ENCODE measurements at places on chromosomes 2 and 18. TPM values are rescaled to one million over a fixed set of nuclear protein-coding genes. Genes with fewer than 3 reads are reported as not detected.

- H3K27me3 ChIP-seq: no peaks in the 10 kb centered on the region
- no peak overlapping the region for H3K4me3 ChIP-seq
- no peaks in the 10 kb centered on the region for H3K36me3 ChIP-seq
These were observed 69.0 kb downstream of the IL1R2 start for GRCh38 chr2:102060792-102061191.

DNA sequence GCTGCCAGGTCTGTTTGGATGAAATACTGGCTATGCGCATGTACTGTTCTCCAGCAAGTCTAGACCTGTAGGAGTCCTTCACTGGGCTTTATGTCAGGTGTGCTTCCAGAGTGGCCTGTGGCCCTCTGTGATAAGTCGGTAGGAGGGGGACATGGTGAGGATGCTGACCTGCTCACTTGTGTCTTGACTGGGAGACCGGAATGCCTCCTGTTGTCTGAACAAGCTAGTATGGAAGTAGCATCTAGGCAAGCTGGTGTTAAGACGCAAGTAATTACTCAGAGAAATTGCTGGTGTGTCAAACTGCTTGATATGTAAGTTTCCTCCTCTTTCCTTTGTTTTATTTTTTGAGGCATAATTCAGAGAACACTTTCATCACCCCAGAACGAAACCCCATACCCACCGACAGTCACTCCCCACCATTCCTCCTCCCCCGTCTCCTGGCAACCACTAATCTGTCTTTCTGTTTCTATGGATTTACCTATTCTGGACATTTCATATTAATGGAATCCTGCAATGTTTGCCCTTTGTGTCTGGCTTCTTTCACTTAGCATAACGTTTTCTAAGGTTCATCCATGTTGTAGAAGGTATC is 76.4 kb downstream of the TMEM247 start:
- H3K27ac ChIP-seq: peak overlapping the region; percentile 94
- no peak for DNase-seq
- no peaks in the 10 kb centered on the region for H3K27me3 ChIP-seq
- no peak overlapping the region for H3K4me3 ChIP-seq
- H3K4me1 ChIP-seq: peaks cover 54% of the 10 kb centered on the region
- H3K36me3 ChIP-seq: peaks cover 8% of the 10 kb centered on the region

The RGPD4 gene
- total RNA-seq: not detected

- peaks cover 100% of the 10 kb centered on the region for H3K27me3 ChIP-seq
- DNase-seq: no peak
- H3K4me3 ChIP-seq: no peak overlapping the region
- no peak overlapping the region for H3K27ac ChIP-seq
- H3K36me3 ChIP-seq: no peaks in the 10 kb centered on the region
- no peaks in the 10 kb centered on the region for H3K4me1 ChIP-seq
These were observed 1.7 kb upstream of the SKOR2 start for GRCh38 chr18:47253101-47253654.

The RUFY4 gene
- not detected for total RNA-seq

DNA sequence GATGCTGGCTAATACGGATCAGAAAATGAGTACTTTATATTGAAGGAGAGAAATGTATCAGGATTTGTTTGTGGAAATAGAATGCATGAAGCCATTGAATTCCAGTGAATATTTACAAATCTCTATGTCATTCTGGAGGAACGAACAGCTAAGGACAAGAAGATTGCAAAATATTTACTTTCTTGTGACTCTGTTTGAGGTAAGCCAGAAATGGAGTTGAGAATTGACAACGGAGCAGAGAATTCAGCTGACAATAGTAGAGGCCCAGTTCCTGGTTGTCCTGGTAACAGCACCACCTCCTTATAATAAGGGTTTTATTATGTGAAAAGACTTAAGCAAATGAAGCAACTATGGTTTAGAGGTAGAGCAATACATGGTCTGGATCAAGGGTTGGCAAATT is 349.2 kb downstream of the ADCYAP1 start:
- no peaks in the 10 kb centered on the region for H3K36me3 ChIP-seq
- H3K27me3 ChIP-seq: no peaks in the 10 kb centered on the region
- no peak for DNase-seq

The RAPH1 gene
- total RNA-seq: 36.5 TPM

The TUBB8B gene
- not detected for total RNA-seq

GRCh38 chr2:234099266-234099665 is 48.8 kb downstream of the SPP2 start:
- H3K4me1 ChIP-seq: no peaks in the 10 kb centered on the region
- DNase-seq: no peak
- no peaks in the 10 kb centered on the region for H3K36me3 ChIP-seq

- H3K27me3 ChIP-seq: peaks cover 68% of the 10 kb centered on the region
- H3K27ac ChIP-seq: no peak overlapping the region
- H3K36me3 ChIP-seq: no peaks in the 10 kb centered on the region
- DNase-seq: peak; percentile 73
These were observed 43.9 kb upstream of the RAB11FIP5 start for GRCh38 chr2:73156539-73157124.

- no peaks in the 10 kb centered on the region for H3K27me3 ChIP-seq
- H3K4me3 ChIP-seq: no peak overlapping the region
- DNase-seq: no peak
- H3K36me3 ChIP-seq: no peaks in the 10 kb centered on the region
- H3K4me1 ChIP-seq: no peaks in the 10 kb centered on the region
- no peak overlapping the region for H3K27ac ChIP-seq
These were observed 42.8 kb downstream of the CCDC102B start for GRCh38 chr18:68840554-68841263.

- peaks cover 4% of the 10 kb centered on the region for H3K4me1 ChIP-seq
- no peak overlapping the region for H3K27ac ChIP-seq
- H3K36me3 ChIP-seq: no peaks in the 10 kb centered on the region
- H3K4me3 ChIP-seq: no peak overlapping the region
These were observed 58.5 kb downstream of the ROCK1 start for GRCh38 chr18:21053127-21053526.

GRCh38 chr2:232633413-232634205 is at the start of gene EFHD1:
EFHD1 (plus strand) TSS chr2:232633604; CDS start chr2:232633705, 101 bp downstream.
- no peak within 1 kb of the TSS for H3K27ac ChIP-seq
- H3K36me3 ChIP-seq: no peaks in the 10 kb centered on the region
- H3K4me3 ChIP-seq: peak within 1 kb of the TSS; percentile 38
- DNase-seq: peak; percentile 64

DNA sequence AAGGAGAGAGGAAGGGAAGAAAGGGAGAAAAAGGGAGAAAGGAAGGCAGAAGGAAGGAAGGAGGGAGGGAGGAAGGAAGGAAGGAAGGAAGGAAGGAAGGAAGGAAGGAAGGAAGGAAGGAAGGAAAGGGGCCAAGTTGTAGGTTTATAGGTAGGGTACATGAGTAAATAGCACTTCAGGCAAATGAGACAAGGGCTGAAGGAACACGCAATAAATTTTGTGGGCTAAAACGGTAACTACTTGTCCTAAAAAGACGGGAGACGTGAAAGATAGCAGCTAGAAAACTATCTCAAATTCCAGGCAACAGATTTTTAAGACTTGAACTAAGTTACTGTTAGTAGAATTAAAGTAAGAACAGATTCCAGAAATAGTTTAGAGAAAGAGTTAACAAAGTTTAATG is 129.3 kb upstream of the XIRP2 start:
- DNase-seq: no peak
- H3K36me3 ChIP-seq: no peaks in the 10 kb centered on the region
- no peak overlapping the region for H3K4me3 ChIP-seq
- no peaks in the 10 kb centered on the region for H3K27me3 ChIP-seq

The PROKR1 gene
- total RNA-seq: 0.04 TPM

DNA sequence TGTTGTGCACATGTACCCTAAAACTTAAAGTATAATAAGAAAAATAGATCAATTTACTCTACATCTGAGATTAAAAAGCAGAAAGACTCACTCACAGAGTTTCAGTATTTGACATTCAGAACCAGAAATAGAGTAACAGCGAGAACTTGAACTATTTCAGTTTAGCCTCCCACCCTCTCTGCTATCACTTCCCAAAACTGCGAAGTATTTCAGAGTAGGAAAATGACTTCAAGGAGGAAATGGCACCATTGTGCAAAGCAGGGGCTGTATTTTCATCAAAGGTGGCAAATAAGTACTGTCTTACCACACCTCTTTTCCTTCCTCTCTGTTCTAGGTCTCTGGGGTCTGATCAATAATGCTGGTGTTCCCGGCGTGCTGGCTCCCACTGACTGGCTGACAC is 13.6 kb downstream of the DHRS9 start:
- H3K36me3 ChIP-seq: no peaks in the 10 kb centered on the region
- H3K4me3 ChIP-seq: no peak overlapping the region
- H3K4me1 ChIP-seq: peaks cover 7% of the 10 kb centered on the region
- H3K27me3 ChIP-seq: no peaks in the 10 kb centered on the region

The CCDC74B gene
- total RNA-seq: 17.0 TPM

DNA sequence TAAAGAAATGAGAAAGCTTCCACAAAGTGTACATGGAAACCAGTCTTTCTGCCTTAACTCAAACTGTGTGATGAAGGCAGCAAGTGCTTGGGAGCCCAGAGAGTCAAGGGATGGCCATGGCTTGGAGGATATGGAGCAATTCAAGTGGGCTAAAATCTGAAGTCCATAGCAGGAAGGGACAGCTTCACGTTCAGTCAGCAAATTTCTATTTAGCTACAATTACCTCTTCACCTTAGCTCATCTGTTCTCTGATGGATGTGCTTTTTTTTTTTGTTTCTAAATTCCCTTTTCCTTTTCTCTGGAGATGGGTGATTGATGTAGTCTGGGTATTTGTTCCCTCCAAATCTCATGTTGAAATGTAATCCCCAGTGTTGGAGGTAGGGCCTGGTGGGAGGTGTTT is 4.9 kb upstream of the IL1A start:
- H3K27ac ChIP-seq: no peak overlapping the region
- DNase-seq: no peak
- no peaks in the 10 kb centered on the region for H3K27me3 ChIP-seq
- H3K4me1 ChIP-seq: no peaks in the 10 kb centered on the region
- H3K36me3 ChIP-seq: no peaks in the 10 kb centered on the region
- no peak overlapping the region for H3K4me3 ChIP-seq

The AOX1 gene
- not detected for total RNA-seq

The IL36RN gene
- total RNA-seq: not detected

GRCh38 chr2:176599796-176600485 is 330.7 kb downstream of the MTX2 start:
- H3K4me1 ChIP-seq: no peaks in the 10 kb centered on the region
- no peak overlapping the region for H3K4me3 ChIP-seq
- H3K27me3 ChIP-seq: no peaks in the 10 kb centered on the region
- H3K36me3 ChIP-seq: no peaks in the 10 kb centered on the region

GRCh38 chr2:3405307-3405706 is 25.8 kb downstream of the TRAPPC12 start:
- peak overlapping the region; percentile 15 for H3K27ac ChIP-seq
- no peak for DNase-seq
- H3K4me1 ChIP-seq: no peaks in the 10 kb centered on the region
- H3K27me3 ChIP-seq: no peaks in the 10 kb centered on the region

GRCh38 chr2:219495531-219496122 is 3.1 kb upstream of the GMPPA start:
- no peak overlapping the region for H3K4me3 ChIP-seq
- H3K4me1 ChIP-seq: peaks cover 29% of the 10 kb centered on the region
- DNase-seq: peak; percentile 83
- no peak overlapping the region for H3K27ac ChIP-seq
- peaks cover 8% of the 10 kb centered on the region for H3K27me3 ChIP-seq

- H3K27ac ChIP-seq: no peak overlapping the region
- H3K4me1 ChIP-seq: no peaks in the 10 kb centered on the region
- no peaks in the 10 kb centered on the region for H3K36me3 ChIP-seq
- H3K27me3 ChIP-seq: no peaks in the 10 kb centered on the region
- peak; percentile 64 for DNase-seq
These were observed 40.6 kb upstream of the RFX8 start for GRCh38 chr2:101515477-101515876.

- no peaks in the 10 kb centered on the region for H3K4me1 ChIP-seq
- H3K27ac ChIP-seq: no peak overlapping the region
- no peaks in the 10 kb centered on the region for H3K27me3 ChIP-seq
- no peaks in the 10 kb centered on the region for H3K36me3 ChIP-seq
- DNase-seq: no peak
These were observed 24.3 kb downstream of the INPP5D start for GRCh38 chr2:233084488-233084887.

- no peaks in the 10 kb centered on the region for H3K27me3 ChIP-seq
- H3K36me3 ChIP-seq: no peaks in the 10 kb centered on the region
- peaks cover 6% of the 10 kb centered on the region for H3K4me1 ChIP-seq
- no peak for DNase-seq
These were observed 415.4 kb upstream of the RGPD4 start for GRCh38 chr2:107411267-107411666.

DNA sequence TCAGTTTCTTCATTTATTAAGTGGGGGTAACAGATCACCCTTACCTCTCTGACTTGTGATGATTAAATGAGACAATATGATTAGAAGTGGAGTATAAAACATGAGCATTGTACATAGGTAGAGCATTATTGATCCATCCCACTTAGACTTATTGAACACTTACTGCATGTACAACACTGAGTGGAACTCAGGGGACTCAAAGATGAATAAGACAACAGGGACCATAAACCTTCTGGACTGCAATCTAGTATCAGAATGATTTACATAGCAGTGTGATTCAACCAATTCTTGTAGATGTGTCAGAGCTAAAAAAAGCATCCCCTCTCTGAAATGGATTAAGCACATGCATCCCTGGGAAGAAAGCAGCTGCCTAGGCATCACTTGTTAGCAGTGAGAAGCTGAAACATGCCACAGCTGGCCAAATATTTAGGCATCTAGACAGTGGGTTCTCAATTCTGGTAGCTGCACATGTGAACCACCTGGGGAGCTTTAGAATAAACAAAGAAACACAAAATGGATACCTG is 111.5 kb downstream of the CYRIA start:
- DNase-seq: no peak
- no peaks in the 10 kb centered on the region for H3K4me1 ChIP-seq
- no peak overlapping the region for H3K27ac ChIP-seq
- no peak overlapping the region for H3K4me3 ChIP-seq

The KRTCAP3 gene
- 1.3 TPM for total RNA-seq

The CLHC1 gene
- total RNA-seq: 27.0 TPM

The HOXD3 gene
- total RNA-seq: 0.12 TPM

GRCh38 chr18:70503060-70503459 is 214.2 kb downstream of the SOCS6 start:
- no peaks in the 10 kb centered on the region for H3K36me3 ChIP-seq
- no peaks in the 10 kb centered on the region for H3K27me3 ChIP-seq
- H3K4me3 ChIP-seq: no peak overlapping the region
- no peak for DNase-seq
- no peaks in the 10 kb centered on the region for H3K4me1 ChIP-seq

The VIT gene
- total RNA-seq: not detected

GRCh38 chr2:180473456-180473855 is 466.4 kb upstream of the CWC22 start:
- DNase-seq: no peak
- no peak overlapping the region for H3K4me3 ChIP-seq
- H3K36me3 ChIP-seq: no peaks in the 10 kb centered on the region
- no peaks in the 10 kb centered on the region for H3K4me1 ChIP-seq

The IL36A gene
- not detected for total RNA-seq

GRCh38 chr2:200869014-200869413 is 4.6 kb upstream of the CLK1 start:
- H3K4me3 ChIP-seq: no peak overlapping the region
- no peak overlapping the region for H3K27ac ChIP-seq

DNA sequence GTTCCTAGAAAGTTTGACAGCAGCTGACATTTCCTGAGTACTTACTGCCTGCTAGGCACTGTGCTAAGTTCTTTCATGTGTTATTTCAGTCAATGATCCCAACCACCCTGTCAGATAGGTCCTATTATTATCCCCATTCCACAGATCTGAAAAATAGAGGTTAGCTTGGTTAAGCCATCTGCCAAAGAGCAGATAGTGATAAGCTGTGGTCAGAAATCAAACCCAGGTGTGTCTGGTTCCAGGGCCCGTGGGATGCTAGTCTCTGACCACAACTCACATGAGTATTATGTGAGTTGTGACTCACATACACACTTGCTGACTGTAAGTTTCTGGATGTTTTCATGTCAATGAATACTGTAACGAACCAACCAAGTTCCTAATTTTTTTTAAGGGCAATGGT is 132.0 kb upstream of the APCDD1 start:
- H3K27ac ChIP-seq: no peak overlapping the region
- no peak for DNase-seq
- no peaks in the 10 kb centered on the region for H3K27me3 ChIP-seq
- no peak overlapping the region for H3K4me3 ChIP-seq

All from cardiac muscle cell (in vitro differentiated cells and primary cell).